ENCODE measurements at places on chromosomes 3 and 15.
A peak's percentile ranks its signal among the peaks of the same experiment; 100 is the strongest.

DNA sequence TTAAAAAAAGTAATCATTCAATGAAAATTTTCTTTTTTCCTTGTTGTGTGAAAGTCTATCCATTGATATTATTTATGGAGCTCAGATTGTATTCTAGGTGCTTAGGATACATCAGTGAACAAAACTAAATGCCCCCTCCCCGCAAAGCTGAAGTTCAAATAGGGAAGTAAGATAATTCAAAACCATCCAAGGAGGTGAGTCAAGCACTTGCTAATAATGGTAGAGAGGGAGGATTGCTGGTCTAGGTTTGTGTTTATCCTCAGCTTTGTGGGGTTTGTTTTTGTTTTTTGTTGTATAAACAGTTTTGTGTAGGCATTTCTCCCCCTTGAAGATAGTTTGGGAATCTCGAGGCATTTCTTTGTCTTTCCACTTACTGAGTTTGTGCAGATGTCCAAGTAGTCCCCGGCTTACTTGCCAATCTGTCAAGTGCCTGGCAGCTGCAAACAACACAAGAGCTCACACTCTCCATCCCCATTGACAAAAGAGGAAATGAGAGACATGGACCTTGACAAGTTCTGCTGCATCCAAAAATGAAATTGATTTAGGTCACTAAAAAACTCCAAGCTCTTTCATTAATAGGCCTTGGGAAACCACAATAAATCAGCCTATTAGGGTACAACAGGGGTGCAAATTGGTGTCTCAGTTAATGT lies 575.8 kb upstream of the TBL1XR1 start:
- no peak for DNase-seq

DNA sequence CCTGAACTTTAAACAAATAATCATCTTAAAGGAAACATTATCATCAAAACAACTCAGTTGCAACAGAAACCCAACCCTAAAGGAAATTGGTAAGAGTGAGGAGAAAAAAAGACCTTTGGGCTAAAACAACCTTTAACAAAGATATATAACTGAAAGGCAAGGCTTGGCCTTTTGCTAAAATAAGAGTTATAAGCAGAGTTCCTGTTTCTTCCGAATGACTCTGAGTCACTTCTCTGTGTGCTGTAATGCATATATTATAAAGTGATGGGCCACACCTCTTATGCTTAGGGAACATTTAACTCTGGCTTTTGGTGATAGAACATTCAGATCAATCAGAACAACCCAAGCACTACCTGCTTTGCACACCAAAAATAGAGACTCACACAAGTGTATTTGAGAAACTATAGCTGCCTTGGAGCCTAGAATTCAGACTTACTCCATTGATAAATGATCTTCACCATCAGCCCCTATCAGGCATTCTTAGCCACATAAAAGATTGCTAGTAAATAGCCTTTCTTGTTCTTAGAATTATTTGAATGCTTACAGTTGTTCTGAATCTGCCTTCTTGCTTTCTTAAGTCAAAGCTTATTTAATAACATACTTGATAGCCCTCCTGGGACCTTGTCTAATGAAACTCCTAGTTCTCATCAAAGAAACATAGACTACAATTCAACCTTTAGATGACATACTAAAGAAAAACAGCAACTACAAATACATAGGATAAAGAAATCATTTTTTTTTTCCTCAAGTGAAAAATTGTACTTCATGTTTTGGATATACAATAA lies 294.2 kb upstream of the SEMA6D start:
- no peak for DNase-seq

DNA sequence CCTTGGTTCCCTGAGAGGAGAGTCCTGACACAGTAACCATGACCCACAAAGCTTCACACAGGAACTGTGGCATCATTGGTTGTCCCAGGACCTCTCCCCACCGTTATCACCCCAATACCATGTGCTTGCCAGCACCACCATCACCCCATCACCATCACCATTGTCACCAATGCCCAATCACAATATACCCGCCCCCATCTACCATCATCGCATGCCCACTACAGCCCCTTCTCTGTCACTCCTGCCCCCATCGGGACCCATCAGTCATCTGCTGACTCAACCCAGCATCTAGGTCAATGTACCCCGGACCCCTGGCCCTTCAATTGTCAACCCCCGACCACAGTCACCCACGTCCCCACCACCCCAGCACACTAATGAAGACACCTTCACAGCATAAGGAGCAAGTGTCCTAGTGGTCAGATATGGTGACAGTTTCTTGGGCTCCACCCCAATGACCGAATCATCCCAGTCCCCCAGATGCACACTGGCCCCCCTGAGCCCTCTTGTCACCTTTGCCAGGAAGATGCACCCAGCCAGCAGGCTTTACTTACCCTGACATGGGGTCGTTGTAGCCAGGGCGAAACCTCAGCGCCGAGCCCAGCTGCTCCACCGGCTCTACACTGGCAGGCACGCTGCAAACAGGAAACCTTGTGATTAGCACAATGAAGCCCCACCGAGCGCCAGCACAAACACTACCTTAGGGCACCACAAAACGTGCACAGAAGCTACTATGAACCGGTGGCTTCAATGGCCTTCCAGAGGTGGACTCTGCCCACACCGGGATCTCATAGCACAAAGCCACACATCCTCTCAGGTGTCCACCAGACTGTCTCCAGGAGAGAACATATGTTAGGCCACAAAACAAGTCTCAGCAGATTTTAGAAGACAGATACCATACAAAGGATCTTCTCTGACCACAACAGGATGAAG lies 25.1 kb downstream of the SHISA5 start:
- DNase-seq = peak; percentile 45

- no peak for DNase-seq
These were observed 495.5 kb upstream of the ROBO1 start for GRCh38 chr3:80263260-80263659.

- no peak for DNase-seq
These were observed 76.0 kb downstream of the MTHFS start for GRCh38 chr15:79820820-79821219.

- no peak for DNase-seq
These were observed 3.1 kb upstream of the CHRNA3 start for GRCh38 chr15:78623786-78624497.

GRCh38 chr15:62209322-62209721 lies 44.2 kb upstream of the C2CD4B start:
- no peak for DNase-seq

DNA sequence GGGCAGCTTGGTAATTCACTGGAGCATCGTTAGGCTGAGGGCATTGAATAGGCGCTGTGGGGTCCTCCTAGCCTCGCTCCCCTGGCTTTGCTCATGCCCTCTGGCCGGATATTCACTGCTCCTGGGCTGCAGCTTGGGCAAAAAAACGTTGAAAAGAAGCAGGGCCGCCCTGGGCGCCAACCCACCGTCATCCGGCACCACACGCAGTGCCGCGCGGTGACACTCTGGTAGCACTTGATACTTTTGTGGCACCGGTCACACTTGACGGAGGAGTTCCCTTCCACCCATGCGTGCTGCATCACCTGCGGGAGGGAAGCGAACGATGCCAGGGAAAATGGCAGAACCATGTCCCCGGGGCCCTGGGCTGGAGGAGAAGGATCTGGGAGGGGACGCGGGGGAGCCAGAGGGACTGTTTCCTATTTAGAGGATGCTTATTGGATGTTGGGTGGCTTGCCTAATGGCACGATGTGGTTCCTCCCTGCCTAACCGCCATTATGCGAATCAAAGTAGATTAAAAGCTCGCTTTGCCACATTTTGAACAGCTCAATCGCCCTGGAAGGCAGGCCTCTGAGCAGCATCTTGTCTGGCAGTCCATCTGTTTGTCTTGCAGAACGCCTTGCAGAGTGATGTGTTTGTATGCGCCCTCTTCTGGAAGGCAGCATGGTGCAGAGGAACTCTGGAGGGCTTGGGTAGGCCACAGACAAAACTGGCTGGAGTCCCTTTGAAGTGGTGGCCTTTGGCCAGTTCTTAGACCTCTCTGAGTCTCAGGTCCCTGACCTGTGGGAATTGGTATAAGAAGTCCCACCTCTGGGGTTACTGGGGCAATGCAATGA lies 93.2 kb downstream of the DGKG start:
- DNase-seq = no peak
